RWPE2 (cell line): ENCODE measurements at places on chromosomes 5 and 9.

- DNase-seq, result no peak
Measured at GRCh38 chr5:62922191-62922590, 343.6 kb downstream of the LRRC70 start.

DNA sequence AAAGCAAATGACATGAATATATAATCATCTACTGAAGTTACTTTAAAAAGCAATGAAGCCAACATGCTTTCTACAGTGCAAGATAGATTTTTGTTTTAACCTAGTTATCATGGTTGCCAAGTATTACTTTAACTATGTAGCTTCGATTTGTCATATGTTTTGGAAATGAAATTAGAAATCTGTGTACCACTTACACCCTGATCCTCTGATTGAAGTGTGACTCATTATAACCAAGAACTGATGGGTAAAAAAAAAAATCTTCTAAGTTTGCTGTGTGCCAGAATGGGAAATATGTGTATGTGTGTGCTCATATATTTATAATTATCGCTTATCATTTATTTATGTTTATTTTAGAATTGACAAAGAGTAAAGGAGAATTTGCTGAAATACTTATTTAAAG, 9.1 kb upstream of the CDC42SE2 start:
- no peak for DNase-seq

DNA sequence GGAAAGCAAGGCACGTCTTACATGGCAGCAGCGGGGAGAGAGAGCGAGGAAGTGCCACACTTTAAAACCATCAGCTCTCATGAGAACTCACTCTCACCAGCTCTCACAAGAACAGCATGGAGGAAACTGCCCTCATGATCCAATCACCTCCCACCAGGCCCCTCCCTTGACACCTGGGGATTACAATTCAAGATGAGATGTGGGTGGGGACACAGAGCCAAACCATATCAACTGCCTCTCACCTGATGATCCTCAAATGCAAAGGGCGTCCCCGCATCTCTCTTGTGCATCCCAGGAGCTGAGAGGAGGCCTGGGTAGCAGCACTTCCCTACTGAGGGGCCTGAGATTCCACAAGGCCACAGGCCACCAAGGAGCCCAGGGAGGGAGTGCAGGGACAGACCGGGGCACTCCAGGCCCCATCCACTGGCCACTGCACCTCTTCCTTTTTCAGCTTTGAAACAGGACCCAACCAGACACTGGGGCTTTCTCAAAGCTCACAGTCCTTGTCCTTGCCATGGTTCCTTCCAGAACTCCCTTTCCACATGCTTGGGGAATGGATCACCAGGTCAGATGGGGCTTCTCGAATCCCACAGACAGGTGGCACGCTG, 54.5 kb upstream of the IL17B start:
- DNase-seq, result no peak

DNA sequence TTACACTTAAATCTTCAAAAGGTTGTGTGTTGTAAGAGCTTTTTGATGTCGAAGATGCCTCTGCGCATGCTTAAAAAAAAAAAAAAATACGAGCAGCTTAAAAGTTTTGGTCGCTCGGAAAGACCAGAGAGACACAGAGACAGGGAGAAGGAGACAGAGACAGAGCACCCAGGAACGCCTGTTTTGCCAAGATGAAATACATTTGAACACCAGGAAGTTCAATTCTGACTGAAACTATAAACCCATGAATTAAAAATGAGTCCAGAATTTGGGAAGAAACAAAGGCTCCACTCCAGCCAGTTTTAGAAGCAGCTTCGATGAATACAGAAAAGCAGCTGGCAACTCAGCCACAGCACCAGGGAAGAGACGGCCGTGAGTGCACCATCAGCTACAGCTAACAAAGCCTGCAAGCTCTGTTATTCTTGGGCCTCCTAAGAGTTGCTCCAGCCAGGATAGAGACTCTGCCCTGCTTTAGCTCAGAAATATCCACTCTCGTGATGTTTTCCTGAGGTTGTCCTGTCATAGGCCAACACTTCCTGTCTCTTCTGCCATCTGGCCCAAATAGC, 2.5 kb upstream of the ZNF474 start:
- DNase-seq, result no peak

DNA sequence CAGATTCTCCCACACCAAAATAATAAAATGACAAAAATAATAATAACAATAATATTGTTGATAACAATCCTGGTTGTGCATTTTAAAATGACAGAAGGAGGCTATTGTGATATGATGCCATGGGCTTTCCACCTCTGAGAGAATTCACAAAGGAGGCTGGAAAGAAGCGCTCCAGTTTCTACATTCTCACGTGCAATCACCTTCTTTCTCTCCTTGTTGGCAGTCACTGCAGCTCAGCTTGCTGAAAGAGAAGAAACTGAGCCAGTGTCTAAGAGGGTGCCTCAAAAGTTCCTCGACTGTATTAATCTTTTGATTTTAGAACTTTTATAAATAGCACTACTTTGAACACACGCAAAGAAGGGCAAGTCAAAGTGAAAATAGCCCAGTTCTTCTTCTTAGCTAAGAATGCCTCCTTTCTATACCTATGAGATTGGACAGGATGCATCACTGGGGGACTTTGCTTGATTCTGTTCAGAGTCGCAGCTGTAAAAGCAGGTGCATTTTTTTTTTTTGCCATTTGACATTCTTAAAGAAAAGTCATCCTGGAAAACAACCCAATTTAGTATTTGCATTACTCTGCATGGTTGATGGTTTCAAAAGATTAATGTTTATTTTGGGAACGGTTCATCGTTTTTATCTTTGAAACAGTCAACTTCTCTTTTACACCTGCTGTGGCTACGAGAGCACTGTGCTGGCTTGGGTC, 12.4 kb upstream of the SUB1 start:
- no peak for DNase-seq

DNA sequence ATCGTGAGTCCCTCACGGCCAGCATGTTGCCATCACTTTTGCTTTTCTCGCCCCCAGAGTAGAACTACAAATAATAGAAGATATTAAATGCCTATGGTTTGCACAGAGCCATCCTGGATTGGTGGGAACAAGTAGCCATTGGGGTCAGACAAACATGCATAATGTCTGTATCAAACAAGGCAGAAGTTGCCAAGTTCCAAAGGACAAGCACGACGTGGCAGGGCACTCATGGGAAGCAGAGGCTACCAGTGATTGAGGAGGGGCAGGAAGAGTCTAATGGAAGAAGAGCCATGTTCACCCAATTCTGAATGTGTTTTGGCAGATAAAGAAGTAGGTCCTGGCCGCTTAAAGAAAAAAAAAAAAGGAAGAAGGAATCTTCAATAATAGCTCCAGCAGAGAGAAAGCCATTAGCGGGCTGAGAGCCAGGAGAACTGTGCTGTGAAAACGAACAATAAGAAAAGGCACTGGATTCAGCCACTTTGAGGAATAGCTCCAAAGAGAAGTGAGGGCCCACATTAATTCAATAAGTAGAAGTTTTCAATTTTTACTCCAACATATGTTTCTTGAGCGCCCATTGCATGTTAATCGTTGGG, 153.7 kb upstream of the ADCY2 start:
- DNase-seq, result no peak

- DNase-seq, result no peak
Measured at GRCh38 chr9:127858041-127858512, 3.6 kb upstream of the ENG start.

DNA sequence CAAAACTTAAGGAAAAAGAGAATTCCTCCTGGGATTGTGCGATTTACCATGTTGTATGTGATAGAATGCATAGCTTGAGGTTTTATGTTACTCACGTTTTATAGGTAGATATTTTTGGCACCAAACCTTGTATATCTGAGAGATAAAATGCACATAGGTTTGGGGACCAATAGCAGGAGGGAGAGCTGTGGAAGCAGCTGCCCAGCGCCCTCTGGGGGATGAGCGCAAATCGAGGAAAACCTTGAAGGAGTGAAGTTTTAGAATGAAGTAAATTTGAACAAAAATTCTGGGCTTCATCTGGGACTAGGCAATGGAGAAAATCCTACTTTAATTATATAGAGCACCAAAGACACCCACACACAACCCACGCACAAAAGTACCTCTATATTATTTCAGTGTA, 197.0 kb downstream of the ADCY2 start:
- DNase-seq, result no peak

- DNase-seq, result no peak
Measured at GRCh38 chr5:22465177-22465576, 388.0 kb downstream of the CDH12 start.

DNA sequence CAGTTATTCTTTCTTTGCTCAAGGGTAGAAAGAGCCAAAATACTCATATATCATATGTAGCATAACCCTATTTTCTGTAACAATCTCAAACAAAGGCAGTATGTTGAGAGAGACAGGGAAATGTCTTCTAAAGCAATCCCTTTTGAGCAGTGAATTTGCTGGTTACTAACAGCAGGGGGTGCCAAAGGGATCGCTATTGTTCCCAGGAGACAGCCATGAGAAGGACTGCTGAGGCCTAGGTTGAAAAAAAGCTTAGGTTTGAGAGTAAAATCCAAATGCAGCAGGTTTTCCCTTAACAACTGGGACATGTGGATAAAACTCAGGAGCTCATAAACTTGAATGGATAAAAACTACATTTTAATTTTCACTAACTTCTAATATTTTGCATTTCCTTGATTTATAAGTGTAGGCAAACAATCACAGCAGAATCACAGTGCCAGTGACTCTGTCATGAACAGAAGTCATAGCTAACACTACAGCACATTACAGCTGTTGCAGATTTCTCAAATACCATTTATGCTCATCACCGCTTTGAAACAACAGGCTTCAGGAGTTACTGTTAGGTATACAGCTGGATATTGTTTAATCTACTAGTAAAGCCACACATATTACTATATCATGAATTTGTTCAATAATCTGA, 148.4 kb downstream of the MAPKAP1 start:
- no peak for DNase-seq

GRCh38 chr9:12271421-12271891, 421.7 kb upstream of the TYRP1 start:
- no peak for DNase-seq

DNA sequence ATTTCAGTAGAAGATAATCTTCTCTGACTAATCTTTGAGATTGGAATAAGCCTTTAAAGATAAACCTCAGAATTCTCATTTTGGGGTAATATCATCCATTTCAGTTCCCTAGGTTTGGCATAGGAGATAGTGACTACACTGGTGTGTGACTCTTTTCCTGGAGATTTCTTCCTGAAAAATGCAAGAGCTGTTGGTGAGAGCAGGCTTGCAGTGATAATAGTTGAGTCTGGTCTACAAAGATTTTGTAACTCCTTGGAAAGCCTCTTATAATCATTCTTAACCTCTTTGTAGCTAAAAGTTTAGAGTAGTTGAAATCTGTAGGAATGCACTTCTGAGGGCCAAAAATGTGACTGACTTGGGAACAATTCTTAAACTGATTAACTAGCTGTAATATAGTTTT, 23.4 kb downstream of the RANBP17 start:
- DNase-seq, result no peak

GRCh38 chr5:15234911-15235310, 265.1 kb upstream of the FBXL7 start:
- DNase-seq, result no peak

DNA sequence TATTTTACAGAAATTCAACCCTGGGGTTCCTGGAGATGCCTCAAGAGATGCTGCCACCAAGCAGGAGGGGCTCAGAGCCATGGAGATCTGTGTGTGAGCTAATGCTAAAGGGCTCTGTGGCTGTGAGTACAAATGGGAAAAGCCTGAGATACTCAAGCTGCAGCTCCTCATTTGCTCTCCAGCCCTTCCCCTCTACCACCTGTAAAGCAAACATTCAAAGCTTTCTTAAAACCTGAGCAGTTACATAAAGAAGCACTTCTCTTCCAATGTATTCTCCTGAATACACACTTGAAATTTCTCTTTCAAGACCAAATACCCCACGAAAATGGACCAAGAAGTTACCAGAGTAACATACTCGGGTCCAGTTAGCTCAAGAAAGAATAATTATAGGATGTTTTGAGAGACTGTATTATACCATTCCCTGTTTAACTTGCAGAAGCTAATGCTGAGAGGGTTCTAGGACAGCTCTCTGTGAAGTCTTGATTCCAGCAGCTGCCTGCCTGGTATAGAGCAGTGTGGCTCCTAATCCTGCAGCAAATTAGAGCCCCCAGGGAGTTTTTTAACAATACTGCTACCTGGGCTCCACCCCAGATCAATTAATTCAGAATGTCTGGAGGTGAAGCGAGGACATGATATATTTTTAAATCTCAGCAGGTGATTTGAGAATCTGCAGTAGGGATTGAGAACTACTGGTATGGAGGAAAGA, 21.1 kb downstream of the RGS7BP start:
- DNase-seq, result no peak

- DNase-seq, result no peak
Measured at GRCh38 chr5:68122439-68123328, 92.9 kb upstream of the PIK3R1 start.

- peak; percentile 26 for DNase-seq
Measured at GRCh38 chr9:135239100-135239768, 151.8 kb downstream of the OLFM1 start.

DNA sequence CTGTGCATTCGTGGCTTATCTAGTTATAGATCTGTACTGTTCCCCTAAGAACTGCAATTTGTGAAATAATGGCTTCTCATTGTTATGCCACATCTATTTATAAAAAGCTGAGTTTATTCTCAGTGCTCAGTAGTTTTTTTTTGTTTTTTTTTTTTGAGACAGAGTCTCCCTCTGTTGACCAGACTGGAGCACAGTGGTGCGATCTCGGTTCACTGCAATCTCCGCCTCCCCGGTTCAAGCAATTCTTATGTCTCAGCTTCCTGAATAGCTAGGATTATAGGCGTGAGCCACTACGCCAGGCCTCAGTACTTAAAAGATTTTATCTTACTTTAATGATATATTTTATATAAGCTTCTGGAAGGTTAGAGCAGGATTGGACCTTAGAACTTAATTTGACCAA, 19.0 kb downstream of the SEC61B start:
- DNase-seq, result no peak

DNA sequence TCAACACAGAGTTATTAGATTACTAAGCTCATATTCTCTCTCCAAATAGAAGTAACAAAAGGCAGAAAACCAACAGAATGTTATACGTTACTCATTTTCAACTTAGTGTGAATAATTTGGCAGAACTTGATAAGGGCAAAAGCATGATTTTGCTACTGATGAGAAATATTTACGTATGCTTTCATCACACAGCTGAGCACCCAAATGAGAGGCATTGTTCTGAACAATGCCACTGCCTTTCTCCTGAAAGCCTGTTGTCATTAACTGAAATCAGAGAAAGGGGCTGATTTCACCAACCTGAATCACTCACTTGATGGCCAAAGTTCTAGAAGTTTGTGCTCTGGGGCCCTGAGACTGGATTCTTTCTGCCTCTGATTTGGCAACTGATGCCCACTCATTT, 367.5 kb upstream of the PTGER4 start:
- DNase-seq, result no peak
